Heart left ventricle (tissue), 16 donors: ENCODE measurements at places on chromosomes 6 and 20. TPM values are rescaled to one million over a fixed set of nuclear protein-coding genes. Genes with fewer than 3 reads are reported as not detected.

DNA sequence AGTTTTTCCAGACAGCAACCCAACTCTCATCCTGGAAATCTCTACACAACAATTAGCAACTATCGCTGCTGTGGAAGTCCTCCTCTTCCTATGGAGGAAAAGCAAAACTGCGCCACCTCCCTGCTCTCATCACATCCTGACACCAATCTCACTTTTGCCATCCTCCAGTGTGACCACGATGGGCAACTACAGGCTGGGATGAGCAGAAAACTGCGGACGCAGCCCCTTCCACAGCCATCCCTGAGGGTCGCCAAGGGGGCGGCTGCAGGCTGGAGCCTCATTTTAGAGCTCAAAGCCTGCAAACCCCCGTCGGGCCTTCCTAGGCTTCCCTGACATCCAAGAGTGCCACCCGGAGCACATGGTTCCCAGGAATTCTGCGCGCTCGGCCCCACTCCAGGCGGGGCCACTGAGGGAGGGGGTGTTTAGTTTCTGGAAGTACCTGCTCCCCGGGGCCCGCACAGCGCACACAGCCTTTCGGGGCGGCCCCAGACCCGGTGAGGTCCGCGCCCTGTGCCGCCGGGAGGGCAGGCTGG, 1.2 kb downstream of the TCFL5 start:
- DNase-seq: no peak

DNA sequence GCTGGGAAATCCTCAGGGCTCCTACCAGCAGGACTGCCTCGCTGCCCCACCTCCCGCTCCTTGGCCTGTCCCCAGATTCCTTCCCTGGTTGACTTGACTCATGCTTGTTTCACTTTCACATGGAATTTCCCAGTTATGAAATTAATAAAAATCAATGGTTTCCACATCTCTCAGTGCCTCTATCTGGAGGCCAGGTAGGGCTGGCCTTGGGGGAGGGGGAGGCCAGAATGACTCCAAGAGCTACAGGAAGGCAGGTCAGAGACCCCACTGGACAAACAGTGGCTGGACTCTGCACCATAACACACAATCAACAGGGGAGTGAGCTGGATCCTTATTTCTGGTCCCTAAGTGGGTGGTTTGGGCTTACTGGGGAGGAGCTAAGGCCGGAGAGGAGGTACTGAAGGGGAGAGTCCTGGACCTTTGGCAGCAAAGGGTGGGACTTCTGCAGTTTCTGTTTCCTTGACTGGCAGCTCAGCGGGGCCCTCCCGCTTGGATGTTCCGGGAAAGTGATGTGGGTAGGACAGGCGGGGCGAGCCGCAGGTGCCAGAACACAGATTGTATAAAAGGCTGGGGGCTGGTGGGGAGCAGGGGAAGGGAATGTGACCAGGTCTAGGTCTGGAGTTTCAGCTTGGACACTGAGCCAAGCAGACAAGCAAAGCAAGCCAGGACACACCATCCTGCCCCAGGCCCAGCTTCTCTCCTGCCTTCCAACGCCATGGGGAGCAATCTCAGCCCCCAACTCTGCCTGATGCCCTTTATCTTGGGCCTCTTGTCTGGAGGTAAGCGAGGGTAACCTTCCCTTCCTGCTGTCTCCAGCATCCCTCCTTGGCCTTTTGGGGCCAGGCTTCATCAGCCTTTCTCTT, at the start of gene CFB:
TSS of gene CFB (plus strand) at position 589 of the 863 bp plus-strand sequence. CDS start at position 716, 127 bp downstream.
- peak; percentile 63 for DNase-seq

- DNase-seq: no peak
Measured at GRCh38 chr20:15316556-15316955, 979.1 kb upstream of the FLRT3 start.

DNA sequence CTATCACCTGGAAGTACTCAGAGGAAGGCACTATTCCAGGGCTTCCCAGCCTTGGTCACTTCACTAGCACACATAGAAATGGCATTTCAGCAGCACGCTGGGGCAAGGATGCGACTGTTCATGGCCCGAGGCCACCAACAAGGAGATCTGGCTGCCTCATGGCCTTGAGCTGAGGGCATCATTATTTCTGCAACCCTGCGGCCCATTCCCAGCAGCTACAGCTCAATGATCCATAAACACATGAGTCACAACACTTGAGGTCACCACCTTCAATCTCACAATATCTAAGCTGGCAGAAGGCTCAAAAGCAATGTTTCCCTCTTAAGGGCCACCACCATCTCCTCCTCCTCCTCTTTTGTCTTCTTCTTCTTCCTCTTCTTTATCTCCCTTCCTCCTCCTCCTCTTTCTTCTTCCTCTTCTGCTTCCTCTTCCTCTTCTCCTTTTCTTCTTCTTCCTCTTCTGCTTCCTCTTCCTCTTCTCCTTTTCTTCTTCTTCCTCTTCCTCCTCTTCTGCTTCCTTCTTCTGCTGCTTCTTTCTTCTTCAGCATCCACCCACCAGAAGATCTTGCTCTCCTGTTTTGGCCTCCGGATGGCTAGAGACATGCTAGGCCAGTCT, 382.9 kb upstream of the CNR1 start:
- no peak for DNase-seq

The NEURL2 gene
- 7.4 TPM for total RNA-seq

The PLCB4 gene
- 18.6 TPM for total RNA-seq

DNA sequence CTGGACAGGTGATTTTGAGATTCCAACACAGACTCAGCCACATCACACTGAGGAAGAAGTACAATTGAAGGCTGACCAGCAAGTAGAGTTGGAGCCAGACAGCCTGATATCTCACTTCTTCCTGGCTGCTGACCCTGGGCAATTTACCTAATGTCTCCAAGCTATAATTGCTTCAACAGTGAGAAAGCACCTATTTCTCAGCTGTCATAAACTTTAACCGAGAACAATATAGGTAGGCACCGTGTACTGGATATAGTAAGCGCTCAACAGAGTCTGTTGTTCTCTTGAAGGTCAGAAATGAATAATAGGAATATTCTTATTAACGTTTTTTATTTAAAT, 28.3 kb downstream of the STX7 start:
- DNase-seq: no peak
